NCI-H1436 treated with DMSO at 0.1 percent for 48 hours (cell line): ENCODE measurements at places on chromosomes 3 and 15.

DNA sequence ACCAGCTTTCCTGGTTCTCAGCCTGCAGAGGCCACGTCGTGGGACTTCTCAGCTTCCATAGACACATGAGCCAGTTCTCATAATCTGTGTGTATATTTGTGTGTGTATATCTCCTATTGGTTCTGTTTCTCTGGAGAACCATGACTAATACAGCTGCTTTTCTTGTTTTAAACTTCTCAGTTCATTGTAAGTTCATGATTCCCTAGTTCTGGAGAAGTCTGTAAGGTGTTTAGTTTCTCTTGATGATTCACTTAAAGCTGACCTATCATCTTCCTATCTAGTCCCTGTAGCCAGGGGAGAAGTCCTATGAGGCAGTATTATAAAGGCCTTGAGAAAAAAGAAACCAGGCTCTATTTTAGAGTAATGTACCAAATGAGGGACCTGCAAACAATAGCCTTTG lies 147.7 kb downstream of the RYR3 start:
- DNase-seq, result no peak

GRCh38 chr3:174755833-174756829 lies 103.0 kb upstream of the NAALADL2 start:
- DNase-seq, result no peak

GRCh38 chr3:143951351-143951971 lies 20.2 kb upstream of the DIPK2A start:
- DNase-seq, result no peak

- no peak for DNase-seq
Measured at GRCh38 chr15:58779554-58779953, 8.5 kb downstream of the MINDY2 start.

DNA sequence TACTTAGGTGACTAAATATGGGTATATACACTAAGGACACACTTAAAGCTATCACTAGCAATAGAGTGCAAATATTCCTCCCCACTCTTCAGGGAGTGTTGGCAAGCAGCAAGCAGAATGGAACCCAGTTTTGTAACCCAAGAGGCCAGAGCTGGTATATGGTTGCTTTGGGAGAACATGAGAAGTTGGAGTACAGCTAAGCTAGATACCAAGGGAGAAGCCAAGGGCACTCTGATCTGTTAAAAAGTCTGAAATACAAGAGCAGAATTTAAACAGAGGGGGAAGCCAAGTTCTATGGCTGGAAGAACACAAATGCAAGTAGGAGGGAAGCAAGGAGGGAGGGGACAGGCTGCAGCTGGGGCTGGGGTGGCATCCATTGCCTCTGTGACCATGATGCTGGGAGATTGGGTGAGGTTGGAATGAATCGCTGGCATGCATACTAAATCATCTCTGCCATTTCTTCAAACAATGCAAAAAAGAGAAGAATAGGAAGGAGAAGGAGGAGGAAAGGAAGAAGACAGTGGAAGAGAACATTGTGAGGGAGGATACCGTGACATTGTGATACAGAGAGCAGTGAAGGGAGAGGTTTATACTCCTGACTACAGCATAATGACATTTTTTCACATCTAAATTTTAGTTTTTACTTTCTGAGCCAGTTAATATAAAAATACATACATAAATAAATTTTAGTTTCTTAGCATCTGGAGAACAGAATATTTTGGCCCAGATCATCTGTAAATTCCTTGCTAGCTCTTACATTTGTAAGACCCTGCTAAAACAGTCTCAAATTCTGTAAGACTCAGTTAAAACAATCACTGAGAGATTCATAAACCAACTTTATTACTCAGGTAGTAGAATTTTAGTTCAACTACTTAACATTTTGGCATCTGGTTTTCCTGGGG lies 9.0 kb upstream of the ANXA2 start:
- no peak for DNase-seq

DNA sequence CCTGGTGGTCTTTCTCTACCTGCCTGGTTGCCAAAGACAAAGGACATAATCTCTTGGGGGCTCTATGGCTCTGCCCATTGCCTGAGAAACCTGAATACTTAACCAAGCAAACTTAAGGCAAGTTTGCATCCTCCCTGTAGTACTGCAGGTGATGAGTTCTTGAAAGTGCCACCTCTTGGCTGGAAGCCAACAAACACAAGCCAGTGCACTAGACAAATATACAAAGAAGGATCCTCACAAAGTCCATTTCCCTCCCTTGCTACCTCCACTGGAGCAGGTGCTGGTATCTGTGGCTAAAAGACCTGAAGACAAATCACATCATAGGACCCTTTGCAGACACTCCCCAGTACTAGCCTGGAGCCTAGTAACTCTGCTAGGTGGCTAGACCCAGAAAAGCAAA lies 772.3 kb downstream of the SI start:
- DNase-seq, result no peak

DNA sequence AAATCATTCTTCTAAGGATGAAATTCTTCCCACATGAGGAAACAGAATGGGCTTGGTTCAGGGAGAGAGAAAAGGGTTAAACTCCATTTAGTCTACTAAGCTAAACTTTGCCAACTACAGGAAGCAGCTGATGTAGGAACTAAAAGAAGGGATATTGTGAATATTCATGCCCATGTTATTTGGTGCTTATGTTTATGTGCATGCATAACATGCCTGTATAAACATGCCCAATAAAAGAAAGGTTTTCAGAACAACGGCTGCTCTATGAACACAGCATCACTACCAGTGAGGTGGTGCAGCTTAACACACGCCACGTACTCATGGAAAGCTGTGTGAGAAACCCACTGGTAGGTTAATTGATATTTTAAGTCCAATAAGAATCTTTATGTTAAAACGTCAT lies 59.4 kb upstream of the VGLL4 start:
- DNase-seq, result no peak

- no peak for DNase-seq
Measured at GRCh38 chr15:59295261-59296001, 77.2 kb downstream of the MYO1E start.

- no peak for DNase-seq
Measured at GRCh38 chr3:133328373-133328772, 71.5 kb upstream of the BFSP2 start.

GRCh38 chr15:50425219-50425618 lies 1.0 kb downstream of the USP8 start:
- no peak for DNase-seq

DNA sequence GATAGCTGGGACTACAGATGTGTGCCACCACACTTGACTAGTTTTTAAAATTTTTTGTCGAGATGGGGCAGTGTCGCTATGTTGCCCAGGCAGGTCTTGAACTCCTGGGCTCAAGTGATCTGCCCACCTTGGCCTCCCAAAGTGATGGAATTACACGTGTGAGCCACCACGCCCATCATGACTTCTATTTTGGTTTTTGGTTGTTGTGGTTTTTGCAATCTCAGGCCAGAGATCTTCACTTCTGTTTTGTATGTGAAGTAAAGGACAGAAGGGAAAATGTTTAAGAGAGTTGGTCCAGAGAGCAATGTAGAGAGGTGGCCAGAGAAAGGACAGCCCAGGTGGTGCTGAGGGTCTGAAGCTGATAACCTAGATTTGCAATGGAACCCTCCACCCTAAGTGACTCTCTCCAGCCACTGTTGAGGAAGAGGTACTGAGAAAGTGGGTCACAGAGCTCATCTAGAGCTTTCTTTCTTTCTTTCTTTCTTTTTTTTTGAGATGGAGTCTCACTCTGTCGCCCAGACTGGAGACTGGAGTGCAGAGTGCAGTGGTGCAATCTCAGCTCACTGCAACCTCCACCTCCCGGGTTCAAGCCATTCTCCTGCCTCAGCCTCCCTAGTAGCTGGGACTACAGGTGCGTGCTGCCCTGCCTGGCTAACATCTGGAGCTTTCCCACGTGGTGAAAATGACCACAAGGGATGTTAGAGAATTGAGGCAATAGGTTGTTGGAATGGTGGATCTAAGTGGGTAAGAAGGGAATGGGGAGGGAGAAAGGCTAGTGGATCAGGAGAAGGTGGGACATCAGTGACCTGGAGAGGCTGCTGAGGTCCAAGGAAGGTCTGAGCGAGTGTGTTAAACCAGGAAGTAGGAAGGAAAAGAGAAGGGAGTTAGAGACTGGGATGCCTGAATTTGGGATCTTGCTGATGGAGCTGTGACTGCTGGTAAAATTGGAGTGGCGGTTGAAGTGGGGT lies 22.4 kb upstream of the SEMA4B start:
- no peak for DNase-seq

DNA sequence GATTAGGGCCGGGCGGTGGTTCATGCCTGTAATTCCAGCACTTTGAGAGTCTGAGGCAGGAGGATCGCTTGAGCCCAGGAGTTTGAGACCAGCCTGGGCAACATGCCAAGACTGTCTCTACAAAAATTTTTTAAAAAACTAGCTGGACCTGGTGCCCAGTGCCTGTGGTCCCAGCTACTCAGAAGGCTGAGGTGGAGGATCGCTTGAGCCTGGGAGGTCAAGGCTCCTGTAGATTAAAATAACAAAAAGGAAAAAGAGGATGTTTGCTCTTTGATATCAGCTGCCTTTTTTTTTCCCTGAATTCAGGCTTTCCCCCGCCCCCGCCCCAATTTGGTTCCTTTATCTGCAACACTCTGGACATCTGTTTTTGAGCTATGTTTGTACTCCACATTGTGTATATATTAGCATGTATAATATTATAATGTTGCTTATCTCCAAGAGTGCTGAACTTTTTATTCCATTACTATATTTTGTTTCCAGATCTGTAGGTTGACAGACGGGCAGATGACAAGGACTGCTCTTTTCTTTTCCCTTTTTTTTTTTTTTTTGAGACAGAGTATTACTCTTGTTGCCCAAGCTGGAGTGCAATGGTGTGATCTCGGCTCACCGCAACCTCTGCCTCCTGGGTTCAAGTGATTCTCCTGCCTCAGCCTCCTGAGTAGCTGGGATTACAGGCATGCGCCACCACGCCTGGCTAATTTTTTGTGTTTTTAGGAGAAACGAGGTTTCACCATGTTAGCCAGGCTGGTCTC lies 4.6 kb downstream of the SNAP23 start:
- no peak for DNase-seq

- no peak for DNase-seq
Measured at GRCh38 chr3:88807491-88808105, 299.8 kb upstream of the EPHA3 start.
